ENCODE measurements at places on chromosomes 5 and 9.

GRCh38 chr9:96241391-96241809, 60.6 kb downstream of the HSD17B3 start:
- DNase-seq, result no peak

DNA sequence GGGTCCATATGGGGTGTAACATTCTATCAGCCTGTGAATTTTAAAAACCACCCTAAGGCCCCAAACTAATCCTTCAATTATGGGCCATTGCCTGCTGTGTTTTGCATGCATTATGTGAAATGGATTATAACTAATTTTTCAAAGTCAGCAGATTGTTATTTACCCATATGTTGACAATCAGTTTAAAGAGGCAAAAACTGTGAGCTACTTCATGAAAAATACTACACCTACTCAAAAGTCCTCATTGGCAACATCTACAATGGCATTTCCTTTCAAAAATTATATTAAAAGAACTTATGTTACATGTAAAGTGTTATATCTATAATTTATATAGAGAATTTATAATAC, 49.0 kb upstream of the KIF2A start:
- no peak for DNase-seq

- DNase-seq, result no peak
Observed at GRCh38 chr9:133979273-133979920, 12.7 kb downstream of the VAV2 start.

- no peak for DNase-seq
Observed at GRCh38 chr9:25366906-25367305, 311.3 kb downstream of the TUSC1 start.

- no peak for DNase-seq
Observed at GRCh38 chr5:154771383-154771901, 16.3 kb downstream of the LARP1 start.

DNA sequence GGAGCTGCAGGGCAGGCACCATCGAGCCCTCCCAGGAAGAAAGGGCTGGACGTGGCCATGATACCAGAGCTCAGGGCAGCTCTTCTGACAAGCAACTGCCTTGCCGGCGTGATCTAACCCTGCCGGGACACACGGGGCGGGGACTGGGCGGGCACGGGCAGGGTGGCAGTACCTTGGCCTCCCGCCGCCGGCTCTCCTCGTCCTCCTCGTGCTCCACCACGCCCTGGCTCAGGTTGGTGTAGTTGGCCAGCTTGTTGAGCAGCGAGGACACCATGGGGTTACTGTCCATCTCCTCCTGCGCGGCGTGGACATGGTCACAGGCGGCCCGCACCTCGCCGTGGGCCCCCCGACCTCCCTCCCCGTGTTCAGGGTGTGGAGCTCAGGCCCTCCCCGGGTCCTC, 18.5 kb downstream of the SLC12A7 start:
- no peak for DNase-seq

DNA sequence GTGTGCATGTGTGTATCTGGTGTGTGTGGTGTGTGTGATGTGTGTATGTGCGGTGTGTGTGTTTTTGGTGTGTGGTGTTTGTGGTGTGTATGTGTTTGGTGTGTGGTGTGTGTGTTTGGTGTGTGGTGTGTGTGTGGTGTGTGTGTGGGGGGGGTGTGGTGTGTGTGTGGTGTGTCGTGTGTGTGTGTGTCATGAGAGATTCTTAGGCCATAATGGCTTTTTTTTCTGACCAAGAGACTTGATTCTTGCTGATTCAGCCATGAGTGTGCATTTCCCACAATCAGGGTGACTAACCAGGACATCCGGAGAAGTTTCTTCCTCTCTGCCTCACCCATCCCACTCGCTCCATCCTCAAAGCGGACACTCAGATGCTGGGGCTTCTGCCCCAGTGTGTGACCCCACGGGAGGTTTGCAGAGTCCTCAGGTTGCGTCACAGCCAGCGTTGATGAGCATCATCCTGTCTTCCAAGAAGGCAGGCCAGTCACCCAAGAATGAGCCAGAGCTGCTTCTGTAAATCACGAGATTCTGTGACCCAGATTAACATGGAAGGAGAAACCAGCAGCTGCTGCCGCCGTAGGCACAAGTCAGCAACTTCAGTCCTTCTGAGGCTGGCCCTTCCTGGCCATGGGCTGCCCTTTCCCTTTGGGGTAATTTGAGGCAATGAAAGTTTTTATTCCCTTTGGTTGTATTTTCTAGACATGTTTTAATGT, 12.5 kb upstream of the CTSL start:
- no peak for DNase-seq

DNA sequence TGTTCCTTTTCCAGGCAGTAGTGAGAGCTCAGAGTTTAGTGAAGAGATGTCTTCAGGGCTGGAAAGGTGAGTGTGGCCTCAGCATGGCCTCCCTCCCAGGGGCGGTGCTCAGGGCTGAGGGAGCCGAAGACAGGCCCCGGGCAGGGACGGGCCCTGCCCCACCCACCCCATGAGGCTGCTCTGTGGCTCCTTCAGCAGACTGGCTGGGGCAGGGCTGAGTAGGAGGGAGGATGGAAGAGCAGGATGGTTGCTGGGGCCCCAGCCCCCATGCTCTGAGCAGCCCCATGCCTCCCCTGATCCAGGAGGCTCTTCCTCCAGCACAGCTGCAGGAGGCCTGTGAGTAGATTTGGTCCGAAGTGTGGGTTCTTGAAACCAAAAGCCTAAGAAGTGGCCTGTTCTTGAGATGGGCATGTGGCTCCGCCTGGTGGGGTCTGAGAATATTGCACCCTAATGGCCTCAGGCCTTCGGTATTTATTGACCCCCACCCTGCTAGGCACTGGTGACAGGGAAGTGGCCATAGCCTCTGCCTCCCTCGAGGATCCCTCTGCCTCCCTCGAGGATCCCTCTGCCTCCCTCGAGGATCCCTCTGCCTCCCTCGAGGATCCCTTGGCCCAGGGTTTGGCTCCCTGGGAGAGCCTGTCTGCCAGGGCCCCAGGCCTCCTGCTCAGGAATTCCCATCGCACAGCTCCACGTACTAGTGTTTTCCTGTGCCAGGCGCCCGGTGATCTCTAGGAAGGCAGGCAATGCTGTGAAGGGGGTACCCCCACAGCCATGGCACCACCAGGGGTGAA, 65.4 kb upstream of the GARNL3 start:
- DNase-seq, result peak; percentile 48

- DNase-seq, result no peak
Observed at GRCh38 chr5:60544142-60544541, 155.8 kb downstream of the DEPDC1B start.

- DNase-seq, result no peak
Observed at GRCh38 chr9:6675268-6675667, 29.7 kb upstream of the GLDC start.

GRCh38 chr9:3880851-3881250, 355.1 kb upstream of the RFX3 start:
- DNase-seq, result no peak

- no peak for DNase-seq
Observed at GRCh38 chr9:96219026-96219899, 82.7 kb downstream of the HSD17B3 start.

DNA sequence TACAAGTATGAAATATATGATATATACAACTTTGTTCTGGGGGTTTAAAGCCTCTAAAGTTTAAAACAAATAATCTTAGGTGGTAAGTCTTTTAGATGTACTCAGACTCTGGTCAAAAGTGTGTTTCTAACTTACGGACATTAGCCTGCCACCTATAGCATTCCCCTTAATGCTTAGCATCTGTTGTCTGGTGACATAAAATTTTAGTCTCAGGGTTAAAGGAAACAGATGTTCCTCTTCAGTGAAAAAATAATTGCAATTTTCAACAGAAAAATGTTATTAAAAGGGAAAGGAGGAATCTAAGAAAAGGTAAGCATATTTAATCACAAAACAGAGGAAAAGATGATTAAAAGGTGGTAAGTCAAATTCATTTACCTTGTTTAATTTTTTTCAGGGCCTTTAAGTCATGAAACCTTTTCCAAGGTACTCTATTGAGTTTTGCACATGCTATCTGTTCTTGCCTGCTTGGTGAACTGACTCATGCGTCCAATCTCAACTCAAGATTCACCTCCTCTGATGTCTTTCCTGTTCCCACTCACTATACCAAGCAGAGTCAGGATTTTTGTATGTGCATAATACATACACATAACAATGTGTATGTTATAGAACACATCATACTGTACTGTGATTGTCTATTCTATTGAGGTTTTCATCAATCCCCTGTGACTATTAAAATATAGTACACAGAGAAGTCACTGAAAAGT, 7.9 kb downstream of the TMEM167A start:
- DNase-seq, result no peak

DNA sequence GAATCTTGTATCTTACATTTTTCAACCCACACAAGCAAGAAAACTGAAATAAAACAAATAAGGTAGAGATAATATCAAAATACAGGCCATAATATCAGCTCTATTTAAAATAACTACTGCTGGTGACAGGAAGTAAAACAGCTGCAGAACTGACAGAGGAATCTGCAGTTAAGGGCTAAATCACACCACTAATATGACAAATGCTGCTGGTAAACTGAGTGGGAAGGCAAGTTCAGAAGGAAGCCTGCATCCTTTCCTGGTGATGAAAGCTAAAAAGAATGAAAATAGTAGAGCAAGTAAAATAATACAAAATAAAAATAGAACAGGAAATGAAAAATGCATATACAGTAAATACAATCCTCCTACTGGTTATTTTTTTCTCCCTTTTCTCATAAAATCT, 1293.7 kb upstream of the C9orf72 start:
- DNase-seq, result no peak

DNA sequence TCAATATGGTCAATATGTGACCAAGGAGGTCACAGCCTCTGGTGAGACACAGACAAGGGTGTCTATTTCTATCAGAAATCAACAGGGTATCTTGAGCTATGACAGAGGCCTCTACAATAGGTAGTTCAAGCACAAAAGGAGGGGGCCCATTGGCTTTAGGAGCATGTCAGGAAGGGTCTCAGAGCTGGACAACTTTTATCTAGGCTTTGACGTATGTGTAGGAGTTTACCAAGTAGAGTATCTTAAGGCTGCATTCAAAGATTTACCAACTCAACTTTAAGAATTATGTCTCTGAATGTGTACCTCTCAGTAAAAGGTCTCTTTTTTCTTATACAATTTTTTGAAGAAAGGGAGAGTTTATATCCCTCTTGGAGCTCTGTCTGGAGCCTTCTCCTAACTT, 297.2 kb downstream of the NSG2 start:
- DNase-seq, result no peak

- DNase-seq, result peak; percentile 30
Observed at GRCh38 chr5:173917788-173918786, 29.9 kb downstream of the CPEB4 start.

DNA sequence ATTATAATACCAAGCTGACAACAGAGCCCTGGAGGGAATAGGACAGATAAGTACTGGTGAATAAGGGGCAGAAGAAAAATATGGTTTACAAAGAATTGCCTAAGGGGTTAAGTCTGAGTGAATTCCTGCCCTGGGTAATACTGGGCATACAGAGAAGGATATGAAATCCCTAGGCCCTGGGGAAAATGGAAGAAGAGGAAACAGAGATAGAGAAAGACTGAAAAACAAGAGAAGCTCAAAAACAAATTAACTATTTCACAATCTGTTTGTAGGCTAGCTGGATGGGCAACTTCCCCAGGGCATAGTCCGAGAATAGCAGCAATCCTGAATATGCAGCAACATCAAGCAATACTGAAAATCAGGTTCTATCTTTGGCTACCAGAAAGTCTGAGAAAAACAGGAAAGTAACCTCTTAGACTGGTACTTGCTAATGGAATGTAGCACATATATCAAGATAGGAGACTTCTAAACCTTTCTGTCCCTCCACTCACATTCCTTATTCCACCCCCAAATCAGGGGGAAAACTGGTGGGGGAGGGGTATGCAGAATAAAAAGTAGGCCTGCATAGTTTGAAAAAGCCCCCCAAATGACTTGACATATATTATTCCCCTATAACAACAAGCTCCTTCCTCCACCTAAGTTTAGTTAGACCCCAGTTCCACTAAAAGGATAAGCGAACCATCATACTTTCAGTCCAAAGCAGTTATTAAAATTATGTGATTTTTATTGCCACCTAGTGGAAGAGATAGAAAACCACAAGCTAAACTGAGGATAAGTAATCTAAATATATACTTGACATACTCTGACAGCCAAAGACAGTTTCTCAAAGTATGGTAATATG, 20.6 kb downstream of the SLC38A9 start:
- DNase-seq, result no peak

GRCh38 chr5:35274839-35275509, 44.7 kb upstream of the PRLR start:
- DNase-seq, result no peak

DNA sequence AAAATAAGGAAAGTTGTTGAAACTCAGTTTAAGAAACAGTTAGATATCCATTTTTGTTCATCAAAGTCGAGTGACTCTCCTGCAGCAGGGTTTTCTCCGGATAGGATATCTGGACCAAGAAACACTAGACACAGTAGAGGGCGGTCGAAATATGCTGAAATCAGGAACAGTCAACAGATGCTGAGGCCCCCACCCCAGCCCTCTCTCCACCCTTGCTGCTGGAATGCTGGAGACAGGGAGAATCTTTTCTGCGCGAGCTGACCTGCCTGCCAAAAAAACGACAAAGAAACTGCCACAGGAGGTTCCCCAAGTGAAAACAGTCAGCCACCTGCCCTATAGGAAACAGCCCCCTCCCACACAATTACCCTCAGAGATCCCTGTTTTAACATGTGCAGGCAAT, 4.3 kb upstream of the IL13 start:
- DNase-seq, result no peak

GRCh38 chr9:712643-713042, 128.9 kb upstream of the DMRT1 start:
- no peak for DNase-seq

GRCh38 chr5:122937914-122938313, 92.5 kb downstream of the SNX24 start:
- no peak for DNase-seq

- no peak for DNase-seq
Observed at GRCh38 chr5:155735388-155735787, 591.6 kb upstream of the SGCD start.

DNA sequence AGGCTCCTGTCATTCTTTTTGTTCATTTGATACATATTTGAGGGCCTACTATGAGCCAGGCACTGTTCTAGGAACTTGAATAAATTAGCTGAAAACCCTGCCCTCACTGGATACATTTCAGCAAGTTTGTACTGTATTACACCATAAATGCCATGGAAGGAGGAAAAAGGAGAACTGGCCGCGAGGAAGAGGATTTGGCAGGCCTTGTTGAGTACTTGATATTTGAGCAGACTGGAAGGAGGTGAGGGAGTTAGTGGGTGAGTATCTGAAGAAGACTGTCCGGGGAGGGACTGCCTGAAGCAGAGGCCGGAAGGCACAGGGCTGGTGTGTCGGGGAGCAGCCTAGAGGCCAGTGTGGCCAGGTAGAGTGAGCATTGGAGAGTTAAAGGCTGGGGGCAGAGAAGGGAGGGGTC, 4.5 kb downstream of the SNX30 start:
- DNase-seq, result no peak

- DNase-seq, result no peak
Observed at GRCh38 chr5:143302341-143303045, 101.0 kb downstream of the NR3C1 start.

Measured in activated CD4-positive, CD25-positive, alpha-beta regulatory T cell treated with anti-CD3 and anti-CD28 coated beads, Interleukin-2, amount 50 U/mL, for 16 hours (primary cell).